Stimulated activated CD4-positive, alpha-beta T cell treated with anti-CD3 and anti-CD28 coated beads, Interleukin-2, amount 100 ng/mL, for 24 hours (primary cell): ENCODE measurements at places on chromosomes 16 and 17.

DNA sequence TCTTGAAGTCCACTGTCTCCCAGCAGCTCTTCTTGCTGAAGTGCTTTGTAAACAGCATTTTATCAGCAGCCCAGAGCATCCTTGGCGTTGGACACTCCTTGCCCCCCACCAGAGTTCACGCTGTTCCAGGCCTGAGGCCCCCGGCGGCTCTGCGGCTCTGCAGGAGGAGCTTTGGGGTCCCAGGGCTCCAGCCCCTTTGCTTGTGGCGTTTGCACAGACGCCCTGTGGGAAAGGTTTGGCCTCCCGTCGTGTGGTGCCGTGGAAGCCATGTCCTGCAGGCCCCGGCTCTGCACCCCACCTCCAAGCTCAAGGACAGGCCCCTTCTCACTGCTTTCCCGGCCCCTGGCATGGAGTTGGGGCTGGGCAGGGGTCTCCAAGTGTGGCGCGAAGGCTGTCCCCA lies 14.1 kb downstream of the METRNL start:
- DNase-seq, result no peak

- DNase-seq, result no peak
Observed at GRCh38 chr16:85314512-85314971, 202.3 kb upstream of the CIBAR2 start.

GRCh38 chr17:18041776-18042175 lies 2.6 kb downstream of the GID4 start:
- no peak for DNase-seq

DNA sequence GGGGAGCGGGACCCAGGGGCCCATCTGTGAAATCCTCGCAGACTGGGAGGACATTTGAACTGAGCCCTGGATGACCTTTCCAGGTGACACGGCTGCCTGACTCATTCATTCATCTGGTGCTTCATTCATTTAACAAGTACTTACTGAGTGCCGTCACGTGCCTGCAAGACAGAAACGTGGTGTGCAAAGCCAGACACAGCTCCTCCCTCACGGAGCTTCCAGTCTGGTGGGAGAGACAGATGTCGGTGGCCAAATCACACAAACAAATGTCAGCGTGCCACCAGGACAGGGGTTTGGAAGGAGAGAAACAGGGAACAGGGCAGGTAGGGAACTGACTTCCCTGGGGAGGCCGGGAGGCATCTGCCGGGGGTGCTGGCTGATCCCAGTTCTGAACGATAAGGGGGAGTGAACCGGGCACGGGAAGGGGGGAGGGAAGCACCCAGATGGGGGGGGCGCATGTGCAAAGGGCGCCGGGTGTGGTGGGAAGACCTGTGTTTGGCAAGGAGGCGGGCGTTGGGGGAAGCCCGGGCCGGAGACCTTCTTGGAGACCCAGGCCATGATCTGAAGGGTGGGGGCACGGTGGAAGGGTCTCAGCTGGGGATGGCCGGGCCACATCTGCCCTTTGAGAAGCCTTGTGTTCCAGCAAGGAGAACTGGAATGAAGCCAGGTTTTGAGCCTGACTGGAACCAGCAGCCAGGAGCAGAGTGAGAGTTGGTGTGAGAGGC lies 93.6 kb upstream of the CIBAR2 start:
- DNase-seq, result no peak

GRCh38 chr17:28982131-28982793 lies 23.6 kb downstream of the SEZ6 start:
- DNase-seq, result peak; percentile 46

DNA sequence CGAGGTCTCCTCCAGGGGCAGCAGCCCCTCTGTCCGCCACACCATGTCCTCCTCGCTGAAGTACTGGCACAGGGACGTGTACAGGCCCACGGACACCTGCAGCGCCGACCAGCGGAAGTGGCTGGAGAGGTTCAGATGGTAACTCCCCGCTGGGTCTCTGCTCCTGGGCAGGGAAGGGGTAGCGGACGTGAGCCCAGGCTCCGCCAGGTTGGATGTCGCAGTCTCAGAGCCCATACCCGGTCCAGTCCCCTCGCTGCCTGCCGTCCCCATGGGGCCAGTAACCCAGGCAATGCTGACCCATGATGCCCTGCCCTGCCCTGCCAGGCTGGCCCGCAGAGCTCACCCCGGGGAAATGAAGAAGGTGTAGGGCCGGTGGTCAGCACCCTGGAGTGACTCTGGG lies 33.2 kb downstream of the PKD1 start:
- no peak for DNase-seq

DNA sequence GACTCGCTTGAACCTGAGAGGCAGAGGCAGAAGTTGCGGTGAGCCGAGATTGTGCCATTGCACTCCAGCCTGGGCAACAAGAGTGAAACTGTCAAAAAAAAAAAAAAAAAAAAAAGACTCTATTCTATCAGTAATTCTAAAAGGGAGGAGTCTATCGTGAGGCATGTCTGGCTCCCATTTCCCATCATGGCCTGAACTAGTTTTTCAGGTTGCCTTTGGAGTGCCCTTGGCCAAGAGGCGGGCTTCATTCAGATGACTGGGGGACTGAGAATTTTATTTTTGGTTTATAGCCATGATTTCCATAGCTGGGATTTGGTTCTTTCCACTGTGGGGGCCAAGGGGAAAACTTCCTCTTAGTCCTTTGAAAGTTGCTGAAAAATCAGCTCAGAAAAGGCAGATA lies 3.5 kb upstream of the SNX29 start:
- no peak for DNase-seq

- DNase-seq, result no peak
Observed at GRCh38 chr16:2895813-2896212, 12.8 kb downstream of the FLYWCH2 start.

DNA sequence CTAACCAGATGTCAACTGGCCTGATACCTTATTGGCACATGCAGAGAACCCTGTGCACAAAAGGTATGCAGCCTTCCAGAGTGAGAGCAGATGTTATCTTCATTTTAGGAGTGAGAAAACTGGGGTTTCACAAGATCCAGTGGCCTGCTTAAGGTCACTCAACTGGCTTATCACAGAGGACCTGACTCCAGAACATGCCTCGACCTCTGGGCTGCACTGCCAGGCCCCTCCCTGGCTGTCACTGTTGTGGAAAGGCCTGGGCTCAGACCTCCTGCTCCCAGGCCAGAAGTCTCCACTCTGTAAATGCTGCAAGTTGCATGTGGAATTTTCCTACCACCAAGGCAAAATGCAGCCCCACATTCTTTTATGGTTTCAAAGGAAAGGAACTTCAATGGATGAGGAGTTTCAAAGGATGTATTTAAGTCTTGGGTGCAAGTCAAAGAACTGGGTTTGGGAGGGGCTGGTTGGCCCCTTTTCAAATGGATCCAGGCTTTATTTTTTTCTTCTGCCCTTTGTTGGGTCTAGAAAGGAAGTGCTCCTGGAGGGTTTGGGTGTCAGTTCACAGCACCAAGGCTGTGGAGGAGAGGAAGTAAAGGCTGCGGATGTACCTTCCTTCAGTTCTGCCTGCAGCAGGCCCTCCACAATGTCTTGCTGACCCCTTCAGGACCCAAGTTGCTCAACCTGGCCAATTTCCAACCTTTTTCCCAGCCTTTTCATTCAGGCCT lies 30.4 kb upstream of the SMPD3 start:
- DNase-seq, result no peak

DNA sequence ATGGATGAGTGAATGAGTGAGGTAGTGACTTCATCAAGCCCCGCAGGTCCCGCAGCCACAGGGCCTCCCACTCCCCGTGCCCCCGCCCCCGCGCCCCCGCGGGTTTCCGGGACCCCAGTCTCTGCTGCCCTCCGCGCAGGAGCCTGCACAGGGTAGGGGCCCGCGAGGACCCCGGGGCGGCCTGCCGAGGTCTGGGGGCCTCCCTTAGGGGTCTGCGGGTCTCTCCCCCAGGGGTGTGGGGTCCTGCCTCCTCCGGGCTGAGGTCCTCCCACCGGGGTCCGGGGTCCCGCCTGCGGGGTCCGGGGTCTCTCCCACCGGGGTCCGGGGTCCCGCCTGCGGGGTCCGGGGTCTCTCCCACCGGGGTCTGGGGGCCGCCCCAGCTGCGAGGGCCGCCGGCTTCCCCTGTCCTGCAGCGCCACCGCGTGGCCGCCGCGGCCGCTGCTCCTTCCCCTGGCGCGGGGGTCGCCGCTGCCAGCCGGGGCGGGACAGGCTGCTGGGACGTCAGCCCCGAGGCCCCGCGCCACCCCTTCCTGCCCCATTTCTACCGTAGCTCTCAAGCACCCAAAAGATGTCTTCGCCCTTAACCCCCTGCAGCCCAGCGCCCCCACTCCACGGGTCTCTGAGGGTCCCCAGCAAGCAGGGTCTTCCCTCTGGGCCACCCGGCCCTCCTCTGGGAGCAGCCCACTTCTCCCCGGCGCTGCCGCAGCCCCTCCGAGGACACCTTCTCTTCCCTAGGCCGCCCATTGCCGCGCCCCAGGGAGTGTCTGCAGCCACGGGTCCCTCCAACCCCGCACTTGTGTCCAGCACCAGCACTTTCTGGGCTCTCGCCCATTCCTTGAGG lies 10.4 kb upstream of the CHMP6 start:
- peak; percentile 50 for DNase-seq

GRCh38 chr17:4542726-4543191 lies 12.4 kb downstream of the MYBBP1A start:
- no peak for DNase-seq

GRCh38 chr16:75644240-75645012 lies 3.0 kb downstream of the KARS1 start:
- no peak for DNase-seq

DNA sequence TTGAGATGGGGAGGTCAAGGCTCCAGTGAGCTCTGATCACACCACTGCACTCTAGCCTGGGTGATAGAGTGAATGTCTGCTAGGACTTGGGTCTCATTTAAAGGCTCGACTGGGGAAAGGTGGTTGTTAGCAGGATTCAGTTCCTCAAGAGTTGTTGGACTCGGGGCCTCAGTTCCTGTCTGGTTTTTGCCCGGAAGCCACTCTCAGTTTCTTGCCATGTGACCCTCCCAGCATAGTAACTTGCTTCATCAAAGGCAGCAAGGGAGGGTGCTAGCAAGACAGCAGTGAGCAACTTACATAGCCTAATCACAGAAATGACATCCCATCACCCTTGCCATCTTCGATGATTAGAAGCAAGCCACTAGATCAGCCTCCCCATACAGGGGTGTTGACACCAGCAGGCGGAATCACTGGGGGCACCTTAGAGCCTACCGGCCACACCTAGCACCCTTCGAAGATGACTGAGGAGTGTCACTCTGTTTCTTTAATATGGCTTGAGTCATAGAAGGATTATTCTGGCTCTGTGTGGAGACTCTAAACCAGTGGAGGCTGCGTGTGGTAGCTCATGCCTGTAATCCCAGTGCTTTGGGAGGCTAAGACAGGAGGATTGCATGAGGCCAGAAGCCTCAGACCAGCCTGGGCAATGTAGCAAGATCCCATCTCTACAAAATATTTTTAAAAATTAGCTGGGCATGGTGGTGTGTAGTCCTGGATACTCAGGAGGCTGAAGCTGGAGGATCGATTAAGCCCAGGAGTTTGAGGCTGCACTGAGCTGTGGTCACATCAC lies 13.2 kb upstream of the SCNN1B start:
- no peak for DNase-seq

DNA sequence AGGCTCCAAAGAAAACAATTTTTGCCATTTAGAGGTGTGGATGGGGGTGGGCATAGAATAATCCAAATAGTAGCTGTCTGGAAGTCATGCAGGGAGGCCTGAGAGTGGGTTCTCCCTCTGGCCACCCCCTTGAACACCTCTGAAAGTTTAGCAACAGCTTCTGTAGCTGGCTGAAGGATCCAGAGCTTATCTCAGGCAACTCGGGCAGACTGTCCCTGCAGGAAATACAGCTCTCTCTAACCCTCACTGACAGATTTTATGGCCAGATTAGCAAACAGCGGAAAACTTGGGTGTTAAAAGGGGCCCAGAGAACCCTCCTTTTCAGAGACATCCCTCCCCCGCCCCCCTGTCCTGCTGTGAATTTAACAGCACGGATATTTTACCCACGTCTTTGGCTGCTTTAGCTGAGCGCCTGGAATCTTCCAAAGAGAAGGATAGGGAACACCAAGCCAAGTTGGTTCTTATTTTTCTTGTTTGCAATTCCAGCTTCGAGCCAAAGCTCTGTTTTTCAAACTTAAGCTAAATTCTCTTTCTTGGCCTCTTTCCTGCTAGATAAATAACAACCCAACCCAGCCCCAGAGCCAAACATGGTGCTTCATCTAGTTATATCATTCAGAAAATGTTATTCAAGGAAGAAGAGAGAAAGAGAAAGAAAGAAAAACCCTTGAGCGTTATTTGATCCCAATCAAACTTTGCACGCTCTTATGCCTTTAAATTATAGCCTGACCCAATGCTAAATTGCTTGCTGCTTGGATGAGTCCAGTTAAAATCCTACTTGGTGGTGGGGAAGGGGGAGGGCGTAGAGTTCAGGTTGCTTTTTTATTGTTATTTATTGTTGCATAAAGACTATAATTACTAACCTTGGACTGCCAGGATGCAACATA lies 2.3 kb upstream of the HOXB2 start:
- DNase-seq, result no peak

DNA sequence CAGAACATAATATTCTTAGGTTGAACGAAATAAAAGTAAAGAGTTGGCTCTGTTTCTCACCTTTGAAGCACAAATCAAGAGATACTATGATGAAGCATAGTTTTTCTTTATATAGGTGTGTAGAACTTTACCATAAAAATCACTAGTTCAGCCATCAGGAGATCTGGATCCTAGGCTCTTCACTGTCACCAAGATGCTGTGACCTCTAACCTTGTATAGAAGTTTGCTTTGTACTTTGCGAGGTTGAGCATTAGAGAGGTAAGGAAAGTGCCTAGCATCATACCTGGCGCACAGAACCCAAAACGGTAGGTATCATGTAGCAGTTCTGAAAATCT lies 553 bp upstream of the CDC6 start:
- no peak for DNase-seq

GRCh38 chr17:67434061-67434525 lies 57.0 kb downstream of the PITPNC1 start:
- DNase-seq, result peak; percentile 52

GRCh38 chr17:63349478-63350000 lies 96.6 kb downstream of the CYB561 start:
- DNase-seq, result no peak
